ENCODE measurements at places on chromosomes 13 and 19.

DNA sequence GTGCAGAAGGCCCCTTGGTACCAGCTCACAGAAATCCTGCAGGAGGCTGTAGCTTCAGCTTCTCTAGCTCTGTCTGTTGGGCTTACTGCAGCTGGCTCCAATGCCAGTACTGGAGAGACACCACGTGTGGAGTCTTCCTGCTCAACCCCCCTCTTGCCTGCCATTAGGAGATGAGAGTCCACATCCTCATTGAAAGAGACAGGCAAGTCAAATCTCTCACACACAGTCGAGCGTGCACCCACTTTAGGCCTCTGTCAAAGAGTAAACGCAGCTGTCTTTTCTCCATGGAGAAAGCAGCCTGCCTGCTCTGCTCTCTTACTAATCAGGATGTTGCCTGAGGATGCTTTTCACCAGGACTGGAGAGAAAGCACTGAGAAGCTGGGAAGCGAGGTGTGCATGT, 523.0 kb upstream of the NBEA start:
- no peak for DNase-seq

- peak; percentile 50 for DNase-seq
Measured at GRCh38 chr19:13538601-13539253, 32.4 kb upstream of the CACNA1A start.

DNA sequence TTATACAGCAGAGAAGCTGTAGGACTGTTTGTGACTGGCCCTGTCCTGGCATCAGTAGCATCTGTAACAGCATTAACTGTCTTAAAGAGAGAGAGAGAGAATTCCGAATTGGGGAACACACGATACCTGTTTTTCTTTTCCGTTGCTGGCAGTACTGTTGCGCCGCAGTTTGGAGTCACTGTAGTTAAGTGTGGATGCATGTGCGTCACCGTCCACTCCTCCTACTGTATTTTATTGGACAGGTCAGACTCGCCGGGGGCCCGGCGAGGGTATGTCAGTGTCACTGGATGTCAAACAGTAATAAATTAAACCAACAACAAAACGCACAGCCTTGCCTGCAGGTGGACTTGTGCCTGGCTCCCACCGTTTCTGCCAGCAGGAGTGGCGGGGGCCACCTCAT, 27.3 kb upstream of the LDLR start:
- DNase-seq, result no peak

- no peak for DNase-seq
Measured at GRCh38 chr13:21638319-21639282, 32.3 kb upstream of the FGF9 start.

GRCh38 chr13:33217256-33217655, 68.3 kb downstream of the STARD13 start:
- DNase-seq, result no peak

DNA sequence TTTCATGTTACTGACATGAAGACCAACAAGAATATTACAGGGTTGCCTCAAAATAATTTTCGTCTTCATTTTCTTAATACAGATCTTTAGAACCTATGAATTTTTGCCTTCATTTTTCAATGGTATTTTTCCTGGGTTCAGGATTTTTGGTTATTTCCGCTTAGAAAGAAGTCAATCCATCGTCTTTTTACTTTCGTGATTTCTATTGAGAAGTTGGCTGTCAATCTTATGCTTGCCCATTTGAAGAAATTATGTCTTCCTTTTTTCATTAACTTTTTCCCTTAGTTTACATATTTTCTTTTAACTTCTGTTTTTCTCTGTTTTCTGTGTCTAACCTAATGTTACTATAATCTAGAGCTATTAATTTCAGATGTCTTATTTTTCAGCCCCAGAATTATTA, 868.9 kb upstream of the SLC10A2 start:
- DNase-seq, result no peak

DNA sequence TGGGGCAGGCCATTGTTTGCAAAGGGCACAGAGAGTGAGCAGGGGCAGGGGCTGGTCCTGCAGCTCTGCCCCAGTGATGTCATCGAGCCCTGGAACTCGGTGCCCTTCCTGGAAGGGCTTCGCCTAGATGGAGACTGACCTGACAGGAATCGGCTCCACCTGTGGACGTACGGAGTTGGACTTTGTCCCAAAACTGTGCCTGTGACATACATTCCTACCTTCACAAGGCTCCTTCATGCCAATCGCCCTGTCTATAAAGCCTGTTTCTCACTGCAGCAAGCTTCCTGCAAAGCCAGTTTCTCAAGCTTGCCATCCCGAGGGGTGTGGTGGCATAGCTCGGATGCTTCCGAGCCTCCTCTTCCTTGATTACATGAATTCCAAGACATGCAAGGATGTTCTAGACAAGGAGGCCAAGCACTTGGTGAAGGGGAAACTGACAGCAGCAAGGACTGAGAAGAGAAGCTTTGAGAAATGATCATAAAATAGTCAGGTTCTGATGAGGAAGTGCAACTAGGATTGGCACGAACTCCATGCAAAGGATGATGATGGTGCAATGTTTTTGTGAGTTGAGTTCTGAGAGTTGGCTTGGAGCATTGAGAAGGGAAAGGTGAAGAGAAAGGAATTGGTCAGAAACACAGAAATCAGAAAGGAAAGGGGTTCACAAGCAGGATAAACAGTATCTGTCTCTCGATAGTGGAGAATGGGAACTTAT, 73.6 kb upstream of the STK24 start:
- DNase-seq, result no peak

DNA sequence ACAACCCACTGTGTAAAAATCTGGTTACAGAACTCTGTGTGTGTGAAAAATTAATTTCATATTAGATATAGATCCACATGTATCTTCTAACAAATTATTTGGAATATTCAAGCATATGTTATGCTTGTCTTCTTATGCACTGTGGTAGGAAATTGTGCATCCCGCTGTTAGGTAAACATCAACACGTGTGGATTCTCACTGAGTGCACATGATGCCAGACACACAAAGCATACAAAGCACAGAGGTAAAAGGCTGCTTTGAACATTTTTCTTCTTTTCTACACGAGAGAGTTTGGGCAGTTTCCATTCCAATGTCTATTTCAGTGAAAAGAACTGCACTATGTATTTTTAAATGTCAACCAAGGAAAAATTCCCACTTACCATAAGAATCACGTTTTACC, 354.9 kb downstream of the PCDH9 start:
- DNase-seq, result no peak

- DNase-seq, result no peak
Measured at GRCh38 chr13:66536746-66537145, 693.4 kb downstream of the PCDH9 start.

DNA sequence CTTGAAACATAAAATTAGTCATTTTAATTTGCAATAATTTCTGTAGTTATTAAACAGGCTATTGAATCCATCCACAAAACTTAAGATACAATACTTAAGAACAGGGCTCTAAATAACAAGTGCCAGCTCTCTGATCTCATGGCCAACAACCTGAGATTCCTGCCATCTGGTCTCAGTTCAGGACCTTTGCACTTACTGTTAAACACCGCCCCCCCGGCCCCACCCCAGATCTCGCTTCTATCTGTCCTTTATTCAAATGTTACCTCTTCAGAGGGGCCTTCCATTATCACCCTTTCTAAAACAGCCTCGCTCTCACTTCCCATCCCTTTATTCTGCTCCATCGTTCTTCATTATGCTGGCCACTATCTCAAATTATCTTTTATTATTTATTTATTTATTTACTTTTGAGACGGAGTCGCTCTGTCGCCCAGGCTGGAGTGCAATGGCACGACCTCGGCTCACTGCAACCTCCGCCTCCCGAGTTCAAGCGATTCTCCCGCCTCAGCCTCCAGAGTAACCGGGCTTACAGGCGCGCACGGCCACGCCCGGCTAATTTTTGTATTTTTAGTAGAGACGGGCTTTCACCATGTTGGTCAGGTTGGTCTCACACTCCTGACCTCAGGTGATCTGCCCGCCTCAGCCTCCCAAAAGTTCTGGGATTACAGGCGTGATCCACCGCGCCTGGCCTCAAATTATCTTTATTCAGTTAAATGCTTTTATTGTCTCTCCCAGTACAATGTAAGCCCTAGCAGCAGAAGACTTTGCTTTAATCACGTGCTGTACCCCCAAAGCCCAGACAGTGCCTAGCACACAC, 838 bp upstream of the SNRNP70 start:
- DNase-seq, result no peak

GRCh38 chr13:113991191-113991669, 17.4 kb upstream of the C13orf46 start:
- no peak for DNase-seq

- DNase-seq, result no peak
Measured at GRCh38 chr19:33766623-33767022, 30.0 kb upstream of the KCTD15 start.

GRCh38 chr13:109977212-109977968, 191.0 kb upstream of the IRS2 start:
- no peak for DNase-seq

DNA sequence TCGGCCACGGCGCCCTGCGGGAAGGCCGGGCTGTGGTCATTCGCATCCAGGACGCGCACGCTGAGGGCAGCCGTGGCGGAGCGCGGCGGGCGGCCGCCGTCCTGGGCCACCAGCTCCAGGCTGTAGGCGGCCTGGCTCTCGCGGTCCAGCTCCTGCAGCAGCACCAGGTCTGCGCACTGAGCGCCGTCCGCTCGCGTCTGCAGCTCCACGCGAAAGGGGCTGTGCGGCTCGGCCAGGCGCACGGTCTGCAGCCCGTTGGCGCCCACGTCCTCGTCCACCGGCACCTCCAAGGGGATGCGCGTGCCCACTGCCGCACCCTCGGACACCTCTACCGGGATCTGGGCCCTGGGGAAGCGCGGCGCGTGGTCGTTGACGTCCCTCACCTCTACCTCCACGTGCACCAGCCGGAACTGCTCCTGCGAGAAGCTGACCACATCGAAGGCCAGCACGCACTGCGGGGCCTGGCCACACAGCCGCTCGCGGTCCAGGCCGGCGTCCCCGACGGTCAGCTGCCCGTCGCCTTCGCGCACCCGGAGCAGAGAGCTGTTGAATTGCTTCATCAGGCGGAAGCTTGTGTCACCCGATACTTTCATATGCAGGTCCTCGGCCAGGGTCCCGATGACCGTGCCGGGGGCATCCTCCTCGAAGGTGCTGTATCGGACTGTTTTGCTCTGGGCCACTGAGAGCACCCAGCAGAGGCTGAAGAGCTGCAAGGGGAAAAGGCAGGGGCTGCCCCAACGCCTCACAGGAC, 583 bp downstream of the PCDH8 start:
- no peak for DNase-seq

- DNase-seq, result no peak
Measured at GRCh38 chr19:38304866-38305429, 897 bp downstream of the C19orf33 start.

GRCh38 chr19:13986348-13986904, 19.7 kb downstream of the RFX1 start:
- DNase-seq, result peak; percentile 40

GRCh38 chr19:47495478-47496372, 11.7 kb upstream of the KPTN start:
- DNase-seq, result no peak

GRCh38 chr19:39828654-39829032, 5.3 kb downstream of the DYRK1B start:
- no peak for DNase-seq

DNA sequence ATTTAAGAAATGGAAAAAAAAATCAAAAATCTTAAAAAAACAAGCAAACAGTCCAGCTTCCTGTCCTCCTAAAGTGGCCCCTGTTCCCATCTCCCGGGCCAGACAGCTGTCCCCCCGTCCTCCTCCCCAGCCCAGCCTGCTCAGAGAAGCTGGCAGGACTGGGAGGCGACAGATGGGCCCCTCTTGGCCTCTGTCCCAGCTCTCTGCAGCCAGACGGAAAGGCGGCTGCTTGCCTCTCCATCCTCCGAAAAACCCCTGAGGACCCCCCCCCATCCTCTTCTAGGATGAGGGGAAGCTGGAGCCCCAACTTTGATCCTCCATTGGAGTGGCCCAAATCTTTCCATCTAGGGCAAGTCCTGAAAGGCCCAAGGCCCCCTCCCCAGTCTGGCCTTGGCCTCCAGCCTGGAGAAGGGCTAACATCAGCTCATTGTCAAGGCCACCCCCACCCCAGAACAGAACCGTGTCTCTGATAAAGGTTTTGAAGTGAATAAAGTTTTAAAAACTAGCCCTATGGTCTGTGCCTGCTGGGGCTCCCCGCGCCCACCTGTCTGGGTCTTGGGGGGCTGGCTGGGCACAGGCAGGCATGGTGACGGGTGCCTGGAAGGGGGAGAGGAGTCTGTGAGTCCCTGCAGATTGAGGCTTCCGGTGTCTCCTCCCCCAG, 3.8 kb downstream of the GADD45GIP1 start:
- no peak for DNase-seq

DNA sequence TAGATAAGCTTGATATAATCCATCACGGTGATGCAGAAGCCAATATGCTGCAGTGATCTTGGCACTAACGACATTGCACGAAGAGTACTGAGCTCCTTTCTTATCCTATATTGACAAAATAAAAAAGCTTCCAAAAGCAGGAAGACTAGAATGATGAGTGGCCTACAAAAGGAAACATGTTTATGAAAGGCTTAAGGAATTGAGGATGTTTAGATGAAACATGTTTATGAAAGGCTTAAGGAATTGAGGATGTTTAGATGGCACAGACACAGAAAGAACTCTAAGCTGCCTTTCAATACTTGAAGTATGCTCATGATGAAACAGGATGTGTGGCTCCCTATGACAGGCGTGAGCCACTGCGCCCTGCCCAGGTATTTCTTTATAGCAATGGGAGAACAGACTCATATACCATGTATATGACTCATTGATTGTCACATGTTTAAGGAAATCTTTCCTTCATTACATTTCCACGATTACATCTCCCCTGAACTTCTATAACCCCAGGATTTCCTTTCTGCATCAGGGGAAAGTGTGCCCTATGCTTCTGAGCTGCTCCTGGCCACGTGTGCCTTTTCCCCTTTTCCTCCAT, 690.8 kb upstream of the ARGLU1 start:
- no peak for DNase-seq

DNA sequence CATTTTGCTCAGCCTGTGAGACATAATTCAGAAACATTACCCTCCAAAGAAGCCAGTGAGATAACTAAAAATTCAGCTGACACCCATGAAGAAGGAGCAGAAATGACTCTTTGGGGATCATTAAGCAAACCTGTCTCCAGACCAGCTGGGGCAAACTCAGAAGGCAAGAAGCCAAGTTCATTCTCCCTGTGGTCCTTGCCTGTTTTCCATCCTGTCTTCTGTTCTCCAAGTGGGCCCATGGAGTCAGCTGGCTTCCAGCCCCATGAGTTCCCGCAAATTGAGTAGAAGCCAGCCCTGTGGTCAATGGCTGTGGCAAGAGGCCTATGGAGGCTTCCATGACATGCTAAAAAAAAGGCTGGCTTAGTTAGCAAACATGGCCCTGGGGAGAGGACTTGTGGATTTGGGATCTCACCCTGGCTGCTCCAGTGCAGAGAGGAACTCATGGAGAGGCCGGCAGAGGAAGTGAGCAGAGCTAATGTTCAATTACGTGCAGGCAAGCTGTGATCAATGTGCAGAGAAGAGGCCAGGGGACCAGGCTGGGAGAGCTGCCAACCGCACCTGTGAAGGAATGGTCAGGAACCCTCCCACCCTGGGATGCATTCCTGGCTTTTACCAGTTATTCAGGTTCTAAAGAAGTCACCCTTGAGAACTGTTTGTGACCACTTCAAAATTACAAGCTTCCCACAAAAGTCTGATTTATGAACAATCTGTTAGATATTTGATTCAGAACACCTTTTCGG, 229.1 kb downstream of the TSHZ3 start:
- DNase-seq, result no peak
